Activated CD8-positive, alpha-beta memory T cell treated with anti-CD3 and anti-CD28 coated beads for 4 hours (primary cell): ENCODE measurements at places on chromosomes 2 and 18.
A peak's percentile ranks its signal among the peaks of the same experiment; 100 is the strongest.

- no peak for DNase-seq
Observed at GRCh38 chr18:7941533-7941932, 374.4 kb downstream of the PTPRM start.

DNA sequence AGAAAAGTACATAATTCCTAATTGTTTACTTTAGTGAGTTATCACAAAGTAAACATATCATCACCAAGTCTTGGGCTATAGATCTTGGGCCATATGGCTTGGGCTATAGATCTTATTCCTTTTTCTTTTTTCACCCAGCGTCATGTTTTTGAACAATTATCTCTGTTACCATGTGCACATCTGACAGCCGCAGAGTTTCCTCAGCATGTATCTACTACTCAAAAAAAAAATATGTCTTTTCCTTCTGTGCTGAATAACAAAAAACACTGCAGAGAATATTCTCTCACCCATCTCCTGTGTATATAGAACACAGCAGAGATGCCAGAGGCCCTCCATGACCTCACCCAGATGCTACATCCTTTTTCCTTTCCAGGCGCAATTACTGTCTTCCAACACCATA lies 76.2 kb upstream of the MYO3B start:
- DNase-seq = no peak

DNA sequence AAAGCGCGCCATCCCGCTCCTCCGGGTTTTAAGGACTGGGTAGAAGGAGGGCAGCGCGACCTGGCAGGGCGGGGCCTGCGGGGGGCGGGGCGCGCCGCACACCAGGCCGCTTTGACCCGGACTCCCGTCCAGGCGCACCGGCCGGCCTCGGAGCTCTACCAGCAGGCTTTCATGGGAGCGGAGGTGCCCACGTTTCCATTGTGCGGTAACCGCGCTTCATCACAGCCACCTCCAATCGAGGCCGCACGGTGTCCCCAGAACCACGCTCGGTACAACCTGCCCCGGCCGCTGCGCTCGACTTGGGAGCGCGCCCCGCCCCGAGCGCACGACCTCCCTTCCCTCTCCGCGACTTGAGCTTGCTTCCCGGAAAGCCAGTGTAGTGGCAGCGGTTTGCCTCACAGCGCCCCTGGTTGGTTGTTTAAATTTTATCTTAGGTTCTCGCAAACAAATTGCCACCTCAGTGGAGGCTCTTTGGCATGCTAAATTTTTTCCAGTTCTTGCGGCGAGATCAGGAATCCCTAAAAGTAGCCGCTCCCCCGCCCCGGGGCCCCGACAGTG lies 280 bp upstream of the CYP1B1 start:
- no peak for DNase-seq

DNA sequence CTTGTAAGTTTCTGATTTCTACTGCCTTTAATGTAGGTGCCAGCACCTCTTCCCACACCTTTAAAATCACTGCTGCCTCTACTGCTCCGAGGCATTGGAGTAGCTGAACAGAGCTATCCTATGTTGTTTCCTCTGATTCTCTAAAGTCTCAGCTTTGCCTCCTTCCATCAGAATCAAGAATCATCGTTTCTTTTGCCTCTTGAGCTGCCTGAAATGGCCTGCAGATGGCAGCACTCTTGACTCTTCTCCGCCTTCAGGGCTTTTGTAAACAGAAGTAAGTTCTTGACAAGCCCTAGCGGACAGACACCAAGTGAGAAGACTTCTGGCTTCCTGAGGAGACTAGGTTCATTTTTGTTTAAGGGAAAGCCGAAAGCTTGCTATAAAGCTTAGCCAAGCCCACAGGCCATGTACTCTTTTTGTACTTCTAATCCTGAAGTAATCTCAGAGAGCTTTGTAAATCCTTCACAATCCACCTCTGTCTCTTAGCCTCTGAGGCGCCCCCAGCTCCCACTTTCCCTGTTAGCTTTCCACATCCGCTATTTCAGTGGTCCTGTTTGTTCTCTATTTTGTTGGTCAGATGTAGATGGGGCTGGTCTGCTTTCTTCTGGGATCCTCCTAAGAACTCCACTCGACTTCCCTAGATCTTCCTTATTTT lies 48.4 kb downstream of the GTF3C3 start:
- DNase-seq = peak; percentile 22

DNA sequence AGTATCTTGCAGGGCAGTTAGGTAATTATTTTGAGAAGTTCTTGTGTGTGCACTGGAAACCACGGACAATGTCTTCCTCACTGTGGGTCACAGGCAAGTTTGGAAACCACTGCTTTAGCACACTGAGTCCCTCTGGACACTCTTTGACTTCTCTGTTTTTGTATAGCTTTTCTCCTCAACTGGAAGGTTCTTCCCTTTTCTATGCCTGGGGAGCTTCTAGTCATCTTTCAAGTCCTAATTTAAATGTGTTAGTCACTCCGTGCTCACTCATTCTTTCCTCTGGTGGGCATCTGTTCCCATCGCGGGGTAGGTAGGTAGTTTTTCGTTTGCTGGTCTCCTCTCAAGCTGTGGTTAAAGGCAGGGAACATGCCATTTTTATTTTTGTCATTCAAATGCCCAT lies 32.1 kb downstream of the E2F6 start:
- no peak for DNase-seq

- DNase-seq = no peak
Observed at GRCh38 chr2:223008956-223009355, 43.0 kb upstream of the KCNE4 start.

DNA sequence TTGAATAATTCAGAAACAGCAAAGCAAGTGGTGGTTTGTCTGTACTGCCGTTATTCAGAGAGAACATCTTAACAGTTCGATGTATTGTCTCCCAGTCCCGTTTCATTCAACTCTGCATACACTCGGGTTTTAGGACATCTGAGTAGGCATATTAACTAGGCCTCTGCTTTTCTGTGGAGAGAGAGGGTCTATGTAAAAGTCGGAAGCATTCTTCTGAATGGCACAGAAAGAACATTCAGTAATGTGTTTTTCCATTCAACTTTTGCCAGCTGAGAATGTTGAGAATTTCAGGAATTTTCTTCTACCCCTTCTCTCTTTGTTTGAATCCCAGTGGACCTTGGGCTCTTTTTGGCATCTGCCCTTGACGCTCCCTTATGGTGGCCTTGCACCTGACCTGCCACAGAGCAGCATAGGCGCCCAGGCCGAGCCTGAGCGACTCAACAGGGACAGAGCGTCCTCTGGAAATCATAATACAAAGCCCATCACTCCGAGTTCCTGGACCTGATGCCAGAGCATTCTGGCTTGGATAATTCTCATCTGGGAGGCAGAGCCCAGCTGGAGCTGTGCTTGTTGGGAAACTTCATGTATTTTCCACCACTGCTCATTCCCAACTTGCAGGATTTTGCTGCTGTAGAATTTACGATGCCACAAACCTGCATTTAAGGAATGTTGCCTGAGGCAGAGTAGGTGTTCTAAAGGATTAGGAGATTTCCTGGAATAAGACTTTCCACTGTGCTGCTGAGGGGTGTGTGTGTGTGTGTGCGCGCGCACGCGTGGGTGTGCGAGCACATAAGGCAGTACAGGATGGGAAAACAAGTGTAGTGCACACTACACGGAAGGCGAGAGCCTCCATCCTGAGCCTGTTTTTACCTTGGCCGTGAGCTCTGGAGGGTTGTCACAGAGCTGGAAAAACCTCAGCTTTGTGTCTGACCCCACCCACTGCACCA lies 77.2 kb upstream of the TXNDC2 start:
- DNase-seq = no peak

DNA sequence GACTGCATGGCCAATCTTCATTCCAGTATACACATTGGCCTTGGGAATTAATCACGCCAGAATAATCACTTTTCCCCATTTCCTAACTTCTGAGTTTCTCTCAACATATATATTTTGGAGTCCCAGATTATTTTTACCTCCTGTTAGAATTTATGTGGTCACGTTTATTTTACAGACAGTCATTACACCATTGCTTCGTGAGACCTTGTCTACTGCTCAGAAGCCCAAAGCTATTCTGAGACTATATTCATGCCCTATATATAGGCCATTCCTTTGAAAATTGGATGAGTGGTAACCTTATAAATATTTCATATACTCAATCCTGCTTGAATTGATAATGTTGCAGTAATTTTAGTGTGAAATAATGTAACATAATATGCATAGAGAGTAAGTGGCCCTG lies 610.0 kb upstream of the CDH2 start:
- no peak for DNase-seq
